ENCODE measurements at places on chromosomes 3 and 15. TPM values are rescaled to one million over a fixed set of nuclear protein-coding genes. Genes with fewer than 3 reads are reported as not detected.

IGSF10 gene
- total RNA-seq, result 7.2 TPM

THRB gene
- 29.7 TPM for total RNA-seq

CMTM6 gene
- 82.0 TPM for total RNA-seq

TNIK gene
- total RNA-seq, result 9.2 TPM

EFHB gene
- 0.82 TPM for total RNA-seq

PTPRG gene
- 76.3 TPM for total RNA-seq

NOX5 gene
- total RNA-seq, result 0.36 TPM

LRRC15 gene
- total RNA-seq, result not detected

ATP13A5 gene
- not detected for total RNA-seq

TUSC7 gene
- not detected for total RNA-seq

MKRN3 gene
- total RNA-seq, result 2.1 TPM

ZNF80 gene
- total RNA-seq, result not detected

SNX33 gene
- 32.7 TPM for total RNA-seq

BNC1 gene
- 0.28 TPM for total RNA-seq

BFSP2 gene
- total RNA-seq, result not detected

CCR8 gene
- not detected for total RNA-seq

SPTSSB gene
- not detected for total RNA-seq

FEZF2 gene
- not detected for total RNA-seq

GOLGA6L10 gene
- total RNA-seq, result 3.0 TPM

SIDT1 gene
- total RNA-seq, result 1.9 TPM

TMC3 gene
- total RNA-seq, result 0.71 TPM

GNAT1 gene
- not detected for total RNA-seq

SLC22A13 gene
- not detected for total RNA-seq

CAMK1 gene
- 45.7 TPM for total RNA-seq

CPLX3 gene
- 0.41 TPM for total RNA-seq

LTF gene
- 0.16 TPM for total RNA-seq

CLDN16 gene
- not detected for total RNA-seq

SKOR1 gene
- total RNA-seq, result 1.1 TPM

Data from sigmoid colon (tissue), 7 donors.